ENCODE measurements at places on chromosomes 1 and 21.

- no peak for ATAC-seq
Observed at GRCh38 chr1:202229376-202229775, 35.8 kb downstream of the LGR6 start.

DNA sequence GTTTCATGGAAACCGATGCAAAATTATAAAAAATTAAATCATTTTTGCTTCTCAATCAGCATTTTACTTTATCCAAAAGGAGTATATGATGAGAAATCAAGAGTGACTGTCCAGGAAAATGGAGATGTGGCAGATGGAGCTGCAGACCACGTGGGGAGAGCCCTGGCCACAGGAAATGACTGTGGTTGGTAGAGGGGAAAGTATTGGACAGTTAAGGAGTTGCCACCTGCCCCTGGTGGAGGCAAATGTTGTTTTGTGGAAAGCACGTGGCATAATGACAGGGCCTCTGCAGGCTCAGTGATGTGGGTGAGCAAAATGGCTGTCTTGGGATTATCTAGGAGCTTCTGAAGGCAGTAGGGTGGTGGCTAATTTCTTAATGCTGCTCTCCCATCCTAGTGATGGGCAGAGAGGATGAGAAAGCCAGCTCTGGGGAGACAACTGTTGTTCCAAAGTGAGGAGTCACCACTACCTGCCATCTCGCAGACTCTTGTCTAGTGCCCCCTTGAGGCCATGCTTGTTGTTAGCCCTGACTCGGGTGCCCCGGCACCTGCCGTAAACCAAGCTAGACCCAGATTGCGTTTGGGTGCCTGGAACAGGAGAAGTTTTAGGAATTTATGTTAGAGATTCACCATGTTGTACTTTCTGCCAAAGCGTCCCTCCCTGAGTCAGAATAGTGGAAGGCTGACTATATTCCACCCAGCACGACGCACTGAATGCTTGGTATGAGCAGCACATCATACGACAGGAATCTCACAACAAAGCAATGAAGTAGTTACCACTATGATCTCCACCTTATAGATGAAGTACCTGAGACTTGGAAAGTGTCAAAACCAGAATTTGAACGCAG, 144.0 kb downstream of the ROR1 start:
- no peak for ATAC-seq

GRCh38 chr1:33606272-33606671, 133.8 kb downstream of the ZSCAN20 start:
- no peak for ATAC-seq

DNA sequence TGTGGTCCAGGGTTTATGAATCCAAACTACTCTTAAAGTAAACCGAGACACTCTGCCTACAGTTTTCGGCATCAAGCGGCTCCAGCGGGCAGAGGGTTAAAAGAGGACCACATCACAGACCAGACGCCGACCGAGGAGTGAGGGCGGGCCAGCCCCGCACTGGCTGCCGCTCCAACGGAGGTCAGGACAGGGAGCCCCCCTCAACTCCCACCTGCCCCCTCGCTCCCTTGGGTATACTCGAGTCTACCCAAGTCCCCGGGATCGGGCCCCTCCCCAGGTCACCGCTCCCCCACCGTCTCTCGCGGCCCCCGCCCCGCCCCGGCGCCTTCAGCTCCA, 312 bp downstream of the ARNT start:
- ATAC-seq: peak; percentile 76

- ATAC-seq: peak; percentile 53
Observed at GRCh38 chr1:54361342-54361741, 44.9 kb downstream of the SSBP3 start.

DNA sequence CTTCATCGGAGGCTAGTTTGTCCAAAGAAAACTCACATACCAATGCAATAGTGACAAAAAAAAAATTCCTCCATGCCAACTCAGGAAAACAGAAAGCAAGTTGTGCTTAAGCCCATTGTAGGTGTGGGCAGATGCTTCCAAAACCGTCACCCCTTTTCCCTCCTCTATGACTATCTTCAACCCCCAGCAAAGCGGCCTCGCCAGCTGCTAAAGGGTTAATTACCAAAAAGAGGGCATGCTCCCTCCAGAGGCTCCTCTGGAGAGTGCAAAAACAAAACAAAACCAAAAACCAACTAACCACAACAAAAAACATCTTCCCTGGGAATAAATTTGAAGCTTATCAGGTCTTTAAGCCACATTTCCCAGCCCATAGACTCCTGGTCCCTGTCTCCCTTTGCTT, 1.2 kb downstream of the LMOD1 start:
- no peak for ATAC-seq

DNA sequence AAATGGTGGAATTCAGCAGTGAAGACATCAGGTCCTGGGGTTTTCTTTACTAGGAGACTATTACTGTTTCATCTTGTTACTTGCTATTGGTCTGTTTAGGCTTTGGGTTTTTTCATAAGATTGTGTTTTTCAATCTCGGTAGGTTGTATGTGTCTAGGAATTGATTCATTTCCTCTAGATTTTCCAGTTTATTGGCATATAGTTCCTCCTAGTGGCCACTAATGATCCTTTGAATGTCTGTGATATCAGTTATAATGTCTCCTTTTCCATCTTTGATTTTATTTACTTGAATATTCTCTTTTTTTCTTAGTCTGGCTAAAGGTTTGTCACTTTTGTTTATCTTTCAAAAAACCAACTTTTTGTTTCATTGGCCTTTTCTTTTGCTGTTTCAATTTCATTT, 233.0 kb downstream of the RWDD3 start:
- ATAC-seq: peak; percentile 40

GRCh38 chr1:17207046-17207445, 2.1 kb downstream of the PADI1 start:
- ATAC-seq: no peak

DNA sequence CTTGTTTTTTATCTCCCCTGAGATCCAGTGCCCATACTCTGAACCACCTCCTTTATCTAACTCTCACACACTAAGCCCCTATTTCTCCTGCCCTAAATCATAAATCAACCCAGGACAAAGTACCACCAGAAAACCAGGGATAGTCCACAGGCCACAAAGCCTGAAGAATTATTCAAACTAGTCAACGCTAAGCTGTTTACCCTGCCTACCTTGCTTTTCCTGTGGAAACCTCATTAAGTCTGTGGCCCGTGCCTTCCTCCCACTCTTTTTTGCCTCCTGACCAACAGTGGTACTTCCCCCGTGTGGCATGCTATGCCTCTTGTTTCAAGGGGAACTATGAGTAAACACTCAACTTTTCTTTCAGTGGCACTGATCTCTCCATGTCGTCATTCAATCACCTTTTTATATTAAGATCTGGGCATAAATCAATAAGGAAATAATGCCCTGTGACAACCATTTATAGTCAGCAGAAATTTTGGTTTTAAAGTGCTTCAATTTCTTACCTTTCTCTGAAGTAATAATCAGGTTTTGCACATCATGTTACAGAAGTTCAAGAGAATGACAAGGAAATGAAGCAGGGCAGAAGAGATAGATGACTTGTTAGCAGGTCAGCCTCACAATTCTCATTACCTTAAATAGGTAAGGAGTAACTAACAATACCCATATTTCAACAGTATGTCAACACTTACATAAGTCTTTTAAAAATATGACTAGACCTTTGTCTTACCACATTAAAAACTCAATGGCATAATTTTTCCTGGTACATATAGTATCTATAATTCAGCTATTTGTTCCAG, 32.1 kb downstream of the EYA3 start:
- no peak for ATAC-seq

DNA sequence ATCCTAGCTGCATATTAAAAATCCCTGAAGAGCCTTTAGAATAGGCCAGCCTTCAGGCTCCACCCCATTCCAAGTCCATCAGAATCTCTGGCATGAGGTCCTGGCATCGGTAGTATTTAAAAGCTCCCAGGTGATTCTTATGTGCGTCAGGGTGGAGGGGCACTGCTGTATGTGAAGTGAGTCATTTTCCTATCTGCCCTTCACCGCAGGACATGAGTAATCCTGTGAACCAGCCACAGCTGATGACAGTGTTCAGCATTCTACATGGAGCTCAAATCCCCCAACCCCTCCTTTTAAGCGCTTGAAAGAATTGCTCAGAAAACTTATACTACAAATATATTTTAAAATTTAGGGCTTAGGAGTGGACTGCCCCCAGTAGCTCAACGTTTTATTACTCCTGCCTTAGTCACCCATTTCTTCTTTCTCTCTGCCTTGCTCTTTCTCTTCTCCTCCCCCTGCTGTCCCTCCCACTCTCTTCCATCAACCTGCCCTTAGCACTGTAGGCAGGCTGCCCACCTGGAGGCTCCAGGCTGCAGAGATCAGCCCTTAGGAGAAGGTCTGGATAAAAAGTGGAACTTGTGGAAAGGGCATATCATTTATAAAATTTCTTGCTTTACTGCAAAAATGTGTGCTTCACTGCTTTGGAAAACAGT, 73.8 kb upstream of the ZNF281 start:
- peak; percentile 18 for ATAC-seq

GRCh38 chr1:54547601-54548388, at the start of gene ACOT11:
TSS of gene ACOT11 (plus strand) at chr1:54548228. CDS start at chr1:54548310, 82 bp downstream.
- peak; percentile 92 for ATAC-seq

All from motor neuron (in vitro differentiated cells).